ENCODE measurements at places on chromosomes 1 and 21.

DNA sequence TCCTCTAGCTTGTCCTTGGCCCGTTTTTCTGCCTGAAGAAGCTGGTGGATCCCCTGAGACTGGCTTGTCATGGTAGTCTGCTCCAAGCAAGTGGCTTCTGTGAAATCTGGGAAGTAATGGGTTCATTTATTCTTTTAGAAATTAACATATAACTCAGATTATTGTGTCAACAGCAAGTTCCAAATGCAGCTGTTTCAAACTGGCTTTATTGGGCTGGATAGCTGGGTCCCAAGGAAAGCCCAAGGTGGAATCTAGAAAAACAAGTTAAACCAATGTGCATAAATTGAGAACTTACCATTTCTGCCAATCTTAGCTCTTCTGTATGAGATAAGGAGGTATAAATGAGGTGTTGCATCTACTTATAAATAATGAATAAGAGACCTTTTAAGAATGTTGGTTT lies at the start of gene ATP6V1G3:
Gene ATP6V1G3, minus strand, starts transcription at position 101 of the 400 bp plus-strand sequence. Its CDS starts 30 bp downstream, at position 71.
- H3K27me3 ChIP-seq = no peaks in the 10 kb centered on the region
- DNase-seq = no peak
- H3K4me3 ChIP-seq = no peak within 1 kb of the TSS
- H3K27ac ChIP-seq = no peak within 1 kb of the TSS

- H3K27ac ChIP-seq = no peak overlapping the region
- H3K4me3 ChIP-seq = no peak overlapping the region
- no peaks in the 10 kb centered on the region for H3K4me1 ChIP-seq
- no peaks in the 10 kb centered on the region for H3K27me3 ChIP-seq
- H3K36me3 ChIP-seq = no peaks in the 10 kb centered on the region
Observed at GRCh38 chr1:219324629-219325367, 151.1 kb downstream of the LYPLAL1 start.

DNA sequence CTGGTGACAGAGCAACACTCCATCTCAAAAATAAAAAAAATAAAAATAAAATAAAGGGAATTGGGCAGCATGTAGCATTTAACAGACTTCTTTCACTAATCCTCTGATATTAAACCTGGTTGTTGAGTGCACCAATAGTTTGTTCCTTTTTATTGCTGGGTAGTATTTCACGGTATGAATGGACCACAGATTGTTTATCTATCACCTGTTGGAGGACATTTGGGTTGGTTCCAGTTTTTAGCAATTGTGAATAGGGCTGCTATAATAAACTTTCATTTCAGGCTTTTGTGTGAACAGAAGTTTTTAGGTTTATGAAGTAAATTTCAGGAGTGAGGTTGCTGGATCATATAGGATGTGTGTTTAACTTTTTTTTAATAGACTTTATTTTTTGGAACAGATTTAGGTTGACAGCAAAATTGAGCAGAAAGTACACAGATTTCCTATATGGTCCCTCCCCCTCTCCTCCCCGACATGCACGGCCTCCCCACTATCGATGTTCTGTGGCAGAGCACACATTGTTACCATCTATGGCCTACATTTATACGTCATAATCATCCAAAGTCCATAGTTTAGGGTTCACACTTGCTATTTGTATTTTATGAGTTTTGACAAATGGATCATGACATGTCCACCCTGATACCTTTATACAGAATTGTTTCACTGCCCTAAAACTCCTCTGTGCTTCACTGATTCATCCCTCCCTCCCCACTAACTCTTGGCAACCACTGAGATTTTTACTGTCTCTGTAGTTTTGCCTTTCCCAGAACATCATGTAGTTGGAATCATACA lies 66.1 kb upstream of the TMPRSS2 start:
- H3K27me3 ChIP-seq = no peaks in the 10 kb centered on the region
- no peaks in the 10 kb centered on the region for H3K36me3 ChIP-seq
- no peaks in the 10 kb centered on the region for H3K4me1 ChIP-seq
- no peak overlapping the region for H3K4me3 ChIP-seq

GRCh38 chr1:201673093-201673492 lies 134.2 kb downstream of the NAV1 start:
- no peaks in the 10 kb centered on the region for H3K36me3 ChIP-seq
- no peak overlapping the region for H3K4me3 ChIP-seq
- no peaks in the 10 kb centered on the region for H3K27me3 ChIP-seq
- H3K27ac ChIP-seq = no peak overlapping the region
- peaks cover 24% of the 10 kb centered on the region for H3K4me1 ChIP-seq

GRCh38 chr1:24140741-24141181 lies 2.2 kb downstream of the IL22RA1 start:
- no peaks in the 10 kb centered on the region for H3K4me1 ChIP-seq
- no peaks in the 10 kb centered on the region for H3K36me3 ChIP-seq
- no peaks in the 10 kb centered on the region for H3K27me3 ChIP-seq
- H3K27ac ChIP-seq = no peak overlapping the region
- no peak for DNase-seq

- no peaks in the 10 kb centered on the region for H3K4me1 ChIP-seq
- DNase-seq = no peak
- H3K36me3 ChIP-seq = no peaks in the 10 kb centered on the region
- H3K4me3 ChIP-seq = no peak overlapping the region
Observed at GRCh38 chr1:219900882-219901281, 27.5 kb downstream of the SLC30A10 start.

- H3K4me3 ChIP-seq = no peak overlapping the region
- no peaks in the 10 kb centered on the region for H3K27me3 ChIP-seq
- no peak for DNase-seq
- H3K27ac ChIP-seq = no peak overlapping the region
- no peaks in the 10 kb centered on the region for H3K4me1 ChIP-seq
Observed at GRCh38 chr1:46503421-46503820, 13.8 kb downstream of the DMBX1 start.

DNA sequence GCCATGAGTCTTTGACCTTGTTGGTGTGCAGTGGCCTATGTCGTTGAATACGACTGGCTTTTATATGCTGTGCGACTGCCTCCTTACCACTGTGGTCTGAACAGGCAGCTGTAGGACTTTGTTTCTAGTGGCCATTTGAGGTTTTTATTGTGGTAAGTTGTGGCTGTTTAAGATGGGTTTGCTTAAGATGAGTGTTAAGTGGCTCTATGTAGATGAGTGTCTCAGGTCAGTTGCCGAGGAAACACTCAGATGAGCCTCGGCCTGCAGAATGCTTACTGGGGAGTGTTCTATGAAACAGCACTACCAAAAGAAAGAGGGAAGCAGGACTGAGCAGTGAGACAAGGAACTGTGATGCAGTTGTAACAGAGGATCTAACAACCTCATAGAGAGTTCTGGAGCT lies 14.9 kb upstream of the CD1C start:
- H3K27me3 ChIP-seq = no peaks in the 10 kb centered on the region
- H3K4me3 ChIP-seq = no peak overlapping the region
- H3K36me3 ChIP-seq = no peaks in the 10 kb centered on the region
- H3K4me1 ChIP-seq = no peaks in the 10 kb centered on the region
- no peak for DNase-seq

GRCh38 chr21:35328856-35329455 lies 279.9 kb upstream of the RUNX1 start:
- no peaks in the 10 kb centered on the region for H3K36me3 ChIP-seq
- no peak overlapping the region for H3K4me3 ChIP-seq
- no peak overlapping the region for H3K27ac ChIP-seq
- DNase-seq = no peak

DNA sequence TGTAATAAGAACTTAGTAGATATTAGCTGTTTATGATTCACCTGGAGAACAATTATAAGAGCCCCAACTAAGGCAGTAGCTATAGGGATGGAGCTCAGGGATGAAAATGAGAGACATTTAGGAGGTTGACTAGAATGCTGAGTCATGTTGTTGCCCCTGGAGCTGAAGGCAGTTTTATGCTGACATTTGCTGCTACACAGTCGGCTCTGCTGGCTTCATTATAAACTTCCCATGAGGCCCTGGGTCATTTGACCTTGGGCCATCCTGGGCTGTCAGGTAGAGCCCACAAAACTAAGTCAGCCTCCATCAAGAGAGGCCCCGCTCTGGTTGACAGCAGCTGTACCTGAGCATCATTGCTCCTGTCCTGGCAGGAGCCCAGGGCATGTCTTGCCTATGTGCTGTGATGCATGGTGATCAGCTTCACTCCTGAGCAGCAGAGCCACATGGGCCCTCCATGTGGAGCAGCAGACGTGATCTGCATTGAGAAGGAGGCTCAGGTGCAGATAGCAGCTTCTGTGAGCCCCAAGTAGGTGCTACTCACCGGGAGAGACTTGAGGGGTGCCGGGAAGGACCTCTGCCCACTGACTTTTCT lies 112.4 kb downstream of the TBX19 start:
- peaks cover 12% of the 10 kb centered on the region for H3K4me1 ChIP-seq
- H3K36me3 ChIP-seq = no peaks in the 10 kb centered on the region
- H3K4me3 ChIP-seq = no peak overlapping the region
- H3K27me3 ChIP-seq = no peaks in the 10 kb centered on the region
- no peak overlapping the region for H3K27ac ChIP-seq
- DNase-seq = no peak

- H3K4me1 ChIP-seq = no peaks in the 10 kb centered on the region
- H3K36me3 ChIP-seq = no peaks in the 10 kb centered on the region
Observed at GRCh38 chr1:36608272-36608671, 125.6 kb upstream of the CSF3R start.

GRCh38 chr1:198254521-198254920 lies 97.7 kb downstream of the NEK7 start:
- H3K27me3 ChIP-seq = no peaks in the 10 kb centered on the region
- H3K4me1 ChIP-seq = peaks cover 26% of the 10 kb centered on the region
- no peak overlapping the region for H3K27ac ChIP-seq
- DNase-seq = no peak
- H3K4me3 ChIP-seq = no peak overlapping the region

GRCh38 chr1:92995441-92996430 lies 34.5 kb upstream of the DIPK1A start:
- DNase-seq = no peak
- H3K36me3 ChIP-seq = no peaks in the 10 kb centered on the region
- no peak overlapping the region for H3K4me3 ChIP-seq
- no peak overlapping the region for H3K27ac ChIP-seq
- no peaks in the 10 kb centered on the region for H3K27me3 ChIP-seq

DNA sequence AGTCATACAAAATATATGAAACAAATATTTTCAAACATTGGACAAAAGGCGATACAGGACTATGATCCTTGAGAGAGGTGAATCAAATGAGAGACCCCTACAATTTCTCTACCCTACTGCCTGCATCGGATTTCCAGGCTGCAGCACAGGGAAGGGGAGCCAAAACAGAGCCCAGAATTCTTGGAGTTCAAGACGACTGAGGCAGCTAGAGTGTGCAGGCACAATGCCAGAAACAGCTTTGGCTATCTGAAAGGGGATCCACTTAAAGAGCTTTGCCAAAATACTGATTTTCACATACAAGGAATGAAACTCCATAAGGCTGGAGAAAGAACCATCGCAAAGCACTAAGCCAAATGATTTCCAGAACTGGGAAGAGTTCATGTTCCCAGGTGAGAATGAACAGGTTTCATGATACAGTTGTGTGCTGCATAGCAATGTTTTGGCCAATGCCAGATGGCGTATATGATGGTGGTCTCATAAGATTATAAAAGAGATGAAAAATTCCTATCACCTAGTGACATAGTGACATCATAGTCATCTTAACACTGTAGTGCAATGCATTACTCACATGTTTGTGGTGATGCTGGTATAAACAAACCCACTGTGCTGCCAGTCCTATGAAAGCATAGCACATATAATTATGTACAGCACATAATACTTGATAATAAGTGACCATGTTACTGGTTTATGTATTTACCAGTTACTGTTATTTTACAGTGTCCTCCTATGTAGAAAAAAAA lies 77.5 kb downstream of the KCND3 start:
- H3K4me3 ChIP-seq = no peak overlapping the region
- no peaks in the 10 kb centered on the region for H3K4me1 ChIP-seq
- no peaks in the 10 kb centered on the region for H3K36me3 ChIP-seq
- no peak overlapping the region for H3K27ac ChIP-seq
- H3K27me3 ChIP-seq = no peaks in the 10 kb centered on the region

DNA sequence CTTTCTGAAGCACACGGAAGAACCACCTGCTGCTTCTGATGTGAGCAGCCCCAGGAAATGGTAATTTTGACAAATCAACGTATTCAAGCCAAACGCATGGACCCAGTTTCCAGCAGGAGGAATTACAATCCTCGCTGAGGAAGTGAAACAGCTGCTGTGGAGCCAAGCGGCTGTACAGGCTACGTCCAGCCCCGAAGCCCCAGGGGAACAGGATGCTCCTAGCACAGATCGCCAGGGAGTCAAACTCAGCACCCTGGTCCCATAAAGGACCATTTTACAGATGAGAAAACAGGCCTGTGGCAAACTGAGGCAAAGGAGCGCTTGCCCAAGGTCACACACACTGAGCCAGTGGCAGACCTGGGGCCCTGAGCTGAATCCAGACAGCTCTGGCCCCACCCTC lies 108.0 kb downstream of the PTPRU start:
- H3K4me1 ChIP-seq = no peaks in the 10 kb centered on the region
- DNase-seq = no peak
- no peak overlapping the region for H3K4me3 ChIP-seq

DNA sequence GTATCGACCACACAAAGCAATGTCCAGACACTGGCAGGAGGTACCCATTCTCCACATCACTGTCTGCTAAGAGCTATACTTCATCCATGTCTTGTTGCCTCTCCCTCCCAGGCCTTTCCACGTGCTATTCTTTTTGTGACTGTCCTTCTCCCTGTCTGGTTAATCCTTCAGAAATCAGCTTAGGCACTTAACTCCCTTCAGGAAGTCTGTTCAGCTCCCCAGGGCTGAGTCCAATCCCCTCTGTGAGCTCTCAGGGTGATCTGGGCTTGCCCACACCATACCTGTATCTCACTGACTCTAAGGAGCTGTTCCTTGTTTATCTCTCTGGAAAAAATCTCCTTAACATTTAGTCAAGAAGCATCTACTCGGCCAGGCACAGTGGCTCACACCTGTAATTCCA lies 69.4 kb downstream of the NID1 start:
- H3K36me3 ChIP-seq = peaks cover 31% of the 10 kb centered on the region
- no peak overlapping the region for H3K27ac ChIP-seq
- H3K4me1 ChIP-seq = peaks cover 15% of the 10 kb centered on the region
- no peak for DNase-seq
- no peak overlapping the region for H3K4me3 ChIP-seq
